ENCODE measurements at places on chromosomes 2 and 18. TPM values are rescaled to one million over a fixed set of nuclear protein-coding genes. Genes with fewer than 3 reads are reported as not detected.

Gene KATNAL2
- total RNA-seq: 0.51 TPM

DNA sequence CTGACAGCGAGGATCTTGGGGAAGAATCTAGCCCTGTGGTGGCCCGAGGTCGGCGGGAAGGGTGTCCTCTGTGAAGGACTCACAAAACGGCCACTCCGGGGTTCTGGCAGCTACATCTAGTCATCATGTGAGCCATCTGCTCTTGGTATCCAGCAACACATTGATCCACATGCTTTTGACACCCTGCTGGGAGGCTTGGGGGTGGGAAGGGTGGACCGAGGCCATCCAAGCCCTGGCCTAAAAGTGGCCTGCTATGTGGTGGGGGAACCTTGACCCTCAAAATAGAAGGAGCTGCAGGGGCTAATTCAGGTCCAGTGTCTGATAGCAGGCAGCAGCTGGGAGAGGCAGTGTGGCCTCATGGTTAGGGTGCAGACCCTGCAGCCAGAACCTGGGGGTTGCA is 145.7 kb downstream of the CELF4 start:
- no peak for DNase-seq

- no peak for DNase-seq
Measured at GRCh38 chr2:20933714-20934113, 110.2 kb downstream of the APOB start.

Gene KANSL1L
- total RNA-seq: 14.1 TPM

Gene TSPYL6
- total RNA-seq: not detected

Gene ERMN
- not detected for total RNA-seq

GRCh38 chr2:168210216-168210894 is 37.0 kb downstream of the STK39 start:
- DNase-seq: no peak

DNA sequence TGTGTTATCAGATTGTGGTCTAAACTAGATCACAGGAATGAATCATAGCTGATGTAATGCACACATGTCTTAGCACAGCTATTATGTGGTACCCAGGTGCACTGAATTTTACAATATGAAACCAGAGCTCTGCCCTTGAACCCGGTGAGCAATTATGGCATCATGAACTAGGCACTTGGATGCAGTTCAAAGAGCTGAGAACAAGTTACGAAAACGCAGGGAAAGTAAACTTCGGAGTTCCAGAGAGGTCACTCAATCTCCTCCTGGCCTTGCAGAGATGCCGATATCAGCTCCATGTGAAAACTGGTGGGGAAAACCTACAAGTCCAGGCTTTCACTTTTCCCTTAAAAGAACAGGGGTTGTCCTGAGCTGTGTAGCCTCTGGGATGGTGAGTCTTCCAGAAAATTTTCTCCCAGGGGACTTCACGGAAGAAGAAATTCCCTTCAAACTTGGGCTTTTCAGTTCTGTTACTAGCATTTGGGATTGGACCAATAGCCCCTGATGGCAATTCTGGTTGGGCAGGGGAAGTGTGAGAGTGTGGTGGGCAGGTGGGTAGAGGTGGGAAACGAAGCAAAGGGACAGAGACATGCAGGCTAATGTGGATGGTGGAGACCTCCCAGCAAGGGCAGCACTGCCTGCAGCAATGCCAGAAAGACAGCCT is 71.1 kb upstream of the SH3BP4 start:
- DNase-seq: peak; percentile 85

- no peak for DNase-seq
Measured at GRCh38 chr2:195408196-195408595, 248.8 kb upstream of the SLC39A10 start.

DNA sequence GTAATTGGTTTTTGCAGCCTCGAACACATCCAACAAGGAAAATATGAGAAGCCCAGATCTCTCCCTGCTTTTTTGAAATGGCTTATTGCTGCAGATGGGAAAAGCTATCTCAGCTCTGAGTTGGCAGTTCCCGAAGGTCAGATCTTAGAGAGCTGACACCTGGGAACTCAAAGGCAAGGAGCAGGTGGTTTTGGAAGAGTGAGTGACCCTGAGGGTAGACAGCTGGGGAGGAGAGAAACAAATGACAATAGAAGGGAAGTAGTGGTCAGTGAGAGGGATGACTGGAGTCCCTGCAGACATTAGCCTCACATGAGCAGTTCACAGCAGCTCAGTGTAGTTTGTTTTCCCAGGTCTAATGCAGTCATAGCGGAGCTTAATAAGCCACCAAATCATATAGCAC is 317.9 kb downstream of the STK39 start:
- no peak for DNase-seq

Gene INPP5D
- 45.3 TPM for total RNA-seq

DNA sequence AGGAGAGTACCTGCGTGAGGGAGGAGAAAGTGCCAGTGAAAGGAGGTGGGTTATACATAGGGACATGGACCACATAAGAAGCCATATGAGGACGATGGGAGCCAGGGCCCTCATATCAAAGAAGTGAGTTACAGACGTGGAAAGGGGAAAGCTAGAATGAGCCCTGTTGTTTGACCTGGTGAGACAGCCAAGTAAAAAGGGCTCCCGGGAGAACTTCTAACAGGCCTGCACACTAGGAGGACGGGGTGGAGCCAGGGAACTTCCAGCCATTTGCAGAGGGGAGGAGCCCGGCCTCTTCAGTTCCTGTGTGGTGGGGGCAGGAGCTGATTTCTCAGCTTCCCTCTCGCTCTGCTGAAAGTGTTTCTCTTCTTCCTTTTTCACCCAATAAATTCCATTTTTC is 84.1 kb upstream of the SLC66A3 start:
- DNase-seq: peak; percentile 24

Gene AQP12A
- not detected for total RNA-seq

DNA sequence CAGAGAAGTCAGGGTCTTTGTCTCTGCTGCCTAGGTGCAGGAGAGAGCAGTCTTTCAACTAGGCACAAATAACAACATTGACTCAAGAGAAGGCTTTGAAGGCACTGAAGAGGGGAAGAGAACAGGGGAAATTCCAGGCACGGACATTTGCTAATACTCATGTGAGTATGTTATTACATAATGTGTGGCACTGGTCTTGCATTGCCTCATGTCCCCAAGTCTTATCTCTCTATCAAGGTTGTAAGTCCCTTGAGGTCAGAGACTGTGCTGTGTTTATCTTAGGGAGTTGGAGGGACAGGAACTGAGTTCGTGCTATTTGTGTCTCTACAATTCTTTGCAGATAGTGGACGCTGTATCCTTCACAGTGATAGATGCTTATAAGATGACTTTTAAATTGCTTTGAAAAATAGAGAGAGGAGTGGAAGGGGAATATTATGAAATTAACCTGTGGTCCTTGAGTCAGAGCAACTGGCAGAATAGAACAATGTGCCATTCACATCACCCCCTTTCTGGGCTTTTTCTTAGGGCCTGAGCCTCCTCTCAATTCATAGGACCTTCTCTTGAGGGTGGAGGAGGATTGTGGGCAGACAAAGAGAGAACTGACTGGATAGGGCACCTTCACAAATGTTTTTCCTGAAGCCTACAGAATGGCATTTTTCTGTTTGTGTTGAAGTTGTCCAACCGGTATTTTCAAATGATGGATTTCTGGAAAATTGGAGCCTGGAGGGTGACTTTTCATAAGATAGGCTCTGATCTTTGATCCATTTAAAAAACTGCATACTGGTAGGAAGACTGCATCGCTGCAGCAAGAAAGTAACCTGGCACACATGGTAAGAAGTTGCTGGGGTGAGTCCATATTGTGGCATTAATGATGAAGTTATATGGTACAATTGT is 96.6 kb upstream of the CXCR4 start:
- no peak for DNase-seq

DNA sequence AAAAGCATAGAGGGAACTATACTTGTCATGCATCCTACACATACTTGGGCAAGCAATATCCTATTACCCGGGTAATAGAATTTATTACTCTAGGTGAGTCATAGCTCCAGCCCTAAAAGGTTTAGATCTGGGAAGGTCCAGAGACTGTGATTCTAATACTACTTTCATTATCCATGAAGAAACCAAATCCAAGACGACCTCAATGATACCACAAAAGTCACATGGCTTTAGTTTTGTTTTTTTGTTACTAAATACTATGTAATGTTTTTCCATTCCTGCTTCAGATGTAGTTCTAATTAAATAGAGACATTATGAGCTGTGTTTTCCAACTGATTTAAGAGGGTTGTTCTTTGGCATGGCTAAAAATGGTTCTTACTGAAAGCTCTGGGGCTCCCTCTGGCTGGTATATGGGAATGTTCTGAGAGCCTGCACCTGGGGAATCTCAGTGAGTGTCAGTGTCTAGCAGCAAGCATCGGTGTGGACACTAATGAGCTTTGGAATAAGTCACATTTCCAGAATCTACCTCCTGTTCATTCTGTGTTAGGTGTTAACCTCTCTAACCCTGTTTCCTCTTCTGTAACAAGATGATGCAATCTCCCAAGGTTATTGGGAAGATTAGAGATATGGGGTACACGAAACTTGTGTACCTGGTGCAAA is 20.5 kb upstream of the IL1RL2 start:
- peak; percentile 67 for DNase-seq

All from dermis blood vessel endothelial cell (primary cell).